Stimulated activated CD8-positive, alpha-beta memory T cell treated with anti-CD3 and anti-CD28 coated beads, Interleukin-12 subunit alpha, Interleukin-12 subunit beta, amount 100 ng/mL, for 1 hour (primary cell): ENCODE measurements at places on chromosomes 13 and 19.

- no peak for DNase-seq
Observed at GRCh38 chr13:68810660-68811059, 1297.0 kb upstream of the ATXN8OS start.

DNA sequence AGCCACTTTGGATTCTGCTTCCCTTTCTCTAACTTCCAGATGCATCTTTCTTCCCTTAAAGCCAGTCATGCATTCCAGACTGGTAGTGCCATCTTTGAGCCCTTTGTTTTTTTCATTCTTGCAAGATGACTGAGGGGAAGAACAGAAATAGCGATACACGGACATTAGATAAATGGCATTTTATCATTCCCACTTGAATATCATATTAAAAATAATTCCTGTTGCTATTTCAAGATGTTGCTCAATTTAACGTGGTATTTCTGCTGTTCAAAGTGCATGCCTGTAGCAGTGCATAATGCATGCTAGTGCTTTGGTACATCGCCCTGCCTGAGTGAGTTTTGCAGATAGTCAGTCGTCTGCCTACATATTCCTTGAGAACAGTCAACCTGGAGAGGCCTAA, 140.6 kb upstream of the FRY start:
- no peak for DNase-seq

DNA sequence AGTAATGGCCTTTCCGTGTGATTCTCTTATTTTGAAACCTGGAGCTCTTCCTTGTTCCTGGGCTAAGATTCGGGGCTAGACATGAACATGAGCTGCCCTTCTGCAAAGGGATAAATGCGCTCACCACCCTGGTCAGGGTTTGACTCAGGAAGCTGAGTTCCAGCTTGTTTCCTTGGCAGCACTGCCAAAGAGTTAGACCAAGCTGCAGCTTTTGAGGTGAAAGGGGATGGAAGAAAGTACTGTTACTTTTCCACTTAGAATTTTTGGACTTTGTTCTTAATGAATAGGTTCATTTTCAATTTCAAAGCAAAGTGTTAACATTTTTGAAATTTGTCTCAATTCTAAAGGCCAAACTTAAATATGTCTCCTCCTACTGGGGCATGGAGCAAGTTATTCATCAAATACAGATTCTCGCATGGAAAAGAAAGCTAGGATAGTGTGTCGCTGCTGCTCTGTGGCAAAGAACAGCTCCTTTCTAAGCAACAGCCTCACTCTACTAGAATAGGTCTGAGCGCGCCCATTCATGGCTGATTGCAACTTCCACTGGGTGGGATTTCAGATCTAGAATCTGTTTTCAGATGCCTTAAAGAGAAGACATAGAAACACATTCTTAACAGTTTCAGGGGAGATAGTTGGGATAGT, 2.2 kb downstream of the RGCC start:
- no peak for DNase-seq

DNA sequence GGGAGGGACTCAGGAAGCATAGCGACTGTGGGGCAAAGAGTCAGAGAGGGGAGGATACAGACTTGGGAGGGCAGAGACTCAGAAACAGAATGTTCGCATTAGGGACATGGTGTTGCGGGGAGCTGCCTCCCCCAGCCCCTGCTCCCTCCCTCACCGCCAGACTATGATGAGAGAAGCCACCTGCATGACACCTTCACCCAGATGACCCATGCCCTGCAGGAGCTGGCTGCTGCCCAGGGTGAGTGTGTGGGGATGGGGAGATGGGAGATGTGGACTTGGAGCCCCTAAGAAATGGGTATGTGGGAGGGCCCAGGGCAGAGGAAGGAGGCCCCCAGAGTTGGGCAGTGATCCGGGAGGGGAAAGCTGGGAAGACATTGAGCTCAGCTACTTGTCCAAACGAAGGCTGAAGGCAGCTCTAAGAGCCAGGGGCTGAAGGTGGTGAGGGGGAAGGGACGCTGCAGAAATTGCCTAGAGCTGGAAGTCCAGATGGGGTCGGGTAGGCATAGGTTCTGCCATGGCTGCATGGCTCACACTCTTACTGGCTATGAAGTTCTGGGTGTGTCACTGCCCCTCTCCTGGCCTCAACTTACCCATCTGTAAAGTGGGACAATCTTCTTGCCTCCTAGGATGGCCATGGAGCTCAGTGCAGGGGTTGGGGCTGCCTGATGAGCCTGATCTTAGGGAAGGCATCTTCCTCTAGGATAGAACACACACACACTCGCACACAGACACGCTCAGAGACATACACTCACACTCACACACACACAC, 1.4 kb downstream of the SPACA6 start:
- no peak for DNase-seq

- DNase-seq: no peak
Observed at GRCh38 chr13:25493931-25494640, 122.3 kb downstream of the ATP8A2 start.
